ENCODE measurements at places on chromosomes 2 and 18.

DNA sequence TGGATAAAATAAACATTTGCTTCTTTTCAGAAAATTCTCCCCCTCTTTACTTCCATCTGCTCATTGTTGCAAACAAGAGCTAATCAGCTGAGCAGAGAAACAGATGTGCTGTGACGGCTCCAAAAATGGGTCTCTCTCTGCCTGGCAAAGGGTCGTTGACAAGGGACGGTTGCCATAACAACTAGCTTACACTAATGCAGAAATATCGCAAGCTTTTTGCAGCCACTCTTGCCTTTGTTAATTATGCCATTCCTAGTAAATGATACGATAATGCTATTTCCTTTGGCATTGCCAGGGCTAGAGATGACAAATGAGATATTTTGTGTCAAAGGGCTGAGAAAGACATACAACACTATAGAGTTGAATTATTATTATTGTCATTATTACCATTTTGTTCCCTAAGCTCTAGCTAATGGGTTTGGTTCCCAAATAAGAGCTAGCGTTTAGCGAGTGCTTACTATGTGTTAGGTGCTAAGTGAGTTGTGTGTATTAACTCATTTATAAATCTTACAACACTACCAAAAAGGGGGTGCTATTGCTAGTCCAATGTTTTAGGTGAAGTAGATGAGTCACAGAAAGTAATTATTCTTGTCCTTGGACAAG, 46.8 kb downstream of the MYO3B start:
- DNase-seq: no peak

DNA sequence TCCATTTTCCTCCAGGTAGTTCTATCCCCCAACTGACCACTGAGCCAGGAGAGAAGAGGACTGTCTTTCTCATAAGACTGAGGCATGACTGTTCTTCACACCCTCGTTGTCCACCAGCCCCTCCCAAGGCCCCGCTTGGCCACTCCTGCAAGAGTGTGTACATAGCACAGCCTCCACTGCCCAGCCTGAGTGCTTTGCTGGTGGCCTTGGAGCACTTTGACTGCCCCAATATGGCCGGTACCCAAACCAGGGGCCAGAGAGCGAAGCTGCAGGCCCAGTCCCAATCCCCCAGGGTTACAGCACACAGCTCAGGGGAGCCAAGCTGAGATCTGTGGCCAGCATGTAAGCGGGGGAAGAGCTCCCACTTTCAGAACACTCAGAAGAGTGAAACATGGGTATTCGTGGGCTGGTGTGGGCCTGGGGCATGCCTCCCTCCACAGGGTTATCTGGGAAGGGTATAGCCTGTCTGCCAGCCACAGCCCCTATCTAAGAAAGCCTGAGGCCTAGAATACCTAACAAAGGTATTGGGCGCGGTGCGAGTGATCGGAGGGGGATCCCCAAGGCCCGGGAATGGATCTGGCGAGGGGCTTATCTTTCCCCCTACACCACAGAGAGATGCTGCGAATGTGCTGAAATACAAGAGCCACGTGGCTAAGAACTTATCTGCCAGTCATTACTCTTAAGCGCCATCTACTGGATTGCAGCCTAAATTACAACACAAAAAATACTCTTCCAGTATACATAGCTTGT, 163.8 kb downstream of the WDPCP start:
- no peak for DNase-seq

- DNase-seq: no peak
Measured at GRCh38 chr2:95043300-95044093, 18.0 kb downstream of the MAL start.

- no peak for DNase-seq
Measured at GRCh38 chr18:30094556-30094955, 948.0 kb downstream of the DSC3 start.

- DNase-seq: no peak
Measured at GRCh38 chr18:54205959-54206358, 18.5 kb downstream of the MBD2 start.

DNA sequence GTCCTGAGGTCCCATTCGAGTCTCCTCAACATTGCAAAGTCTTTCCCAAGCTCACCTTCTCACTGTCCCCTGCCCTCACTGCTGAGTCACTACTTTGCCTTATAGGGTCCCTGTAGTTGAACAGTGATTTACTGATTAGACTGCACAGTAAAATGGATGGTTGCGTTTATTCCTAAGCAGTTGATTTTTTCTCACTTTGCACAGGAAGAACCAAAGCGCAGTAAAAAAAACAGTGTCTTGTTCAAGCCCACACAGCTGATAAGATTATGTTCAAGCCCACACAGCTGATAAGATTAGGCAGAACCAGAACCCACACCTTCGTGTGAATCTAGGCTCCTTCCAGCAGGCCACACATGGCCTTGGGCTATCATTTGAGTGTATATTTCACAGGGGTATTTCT, 215.3 kb upstream of the COPS8 start:
- no peak for DNase-seq

DNA sequence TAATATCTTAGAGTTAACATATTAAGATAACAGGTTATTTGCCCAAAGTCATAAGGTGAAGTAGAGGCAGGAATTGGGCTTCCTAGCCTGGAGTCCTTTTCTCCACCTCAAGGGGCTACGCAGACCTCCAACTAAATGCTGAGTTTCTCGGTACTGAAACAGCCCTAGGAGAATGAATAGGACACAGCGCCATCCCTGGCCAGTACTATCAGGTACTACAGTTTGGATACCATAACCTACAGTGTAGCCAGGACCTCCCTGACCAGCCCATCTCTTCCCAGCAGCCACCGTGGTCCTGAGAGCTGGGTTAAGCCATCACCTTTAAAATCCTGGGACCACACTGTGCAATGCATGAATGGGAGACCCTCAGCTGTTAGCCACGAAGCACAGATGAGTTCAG, 15.7 kb downstream of the CASP8 start:
- no peak for DNase-seq

DNA sequence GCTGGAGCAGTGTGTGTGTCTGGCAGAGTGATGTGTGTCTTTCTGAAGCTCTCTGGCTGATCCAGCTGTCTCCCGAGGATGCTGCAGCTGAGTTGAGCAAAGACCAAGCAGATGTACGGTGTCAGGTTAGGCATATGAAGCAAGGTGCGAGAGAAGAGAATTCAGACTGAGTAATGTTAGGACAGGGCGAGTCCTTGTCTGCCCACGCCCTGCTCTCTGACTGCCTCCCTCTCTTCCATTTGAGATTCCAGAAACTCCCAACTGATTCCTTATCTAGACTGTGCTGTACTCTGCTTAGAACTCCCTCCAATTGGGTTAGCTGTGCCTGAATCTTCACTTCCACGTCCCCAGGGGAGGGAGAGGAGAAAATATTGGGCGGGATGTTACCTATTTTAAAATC, 25.7 kb upstream of the LPIN1 start:
- no peak for DNase-seq

GRCh38 chr2:173117678-173118077, 42.0 kb downstream of the MAP3K20 start:
- DNase-seq: no peak

- no peak for DNase-seq
Measured at GRCh38 chr2:43642363-43642762, 5.3 kb downstream of the PLEKHH2 start.

DNA sequence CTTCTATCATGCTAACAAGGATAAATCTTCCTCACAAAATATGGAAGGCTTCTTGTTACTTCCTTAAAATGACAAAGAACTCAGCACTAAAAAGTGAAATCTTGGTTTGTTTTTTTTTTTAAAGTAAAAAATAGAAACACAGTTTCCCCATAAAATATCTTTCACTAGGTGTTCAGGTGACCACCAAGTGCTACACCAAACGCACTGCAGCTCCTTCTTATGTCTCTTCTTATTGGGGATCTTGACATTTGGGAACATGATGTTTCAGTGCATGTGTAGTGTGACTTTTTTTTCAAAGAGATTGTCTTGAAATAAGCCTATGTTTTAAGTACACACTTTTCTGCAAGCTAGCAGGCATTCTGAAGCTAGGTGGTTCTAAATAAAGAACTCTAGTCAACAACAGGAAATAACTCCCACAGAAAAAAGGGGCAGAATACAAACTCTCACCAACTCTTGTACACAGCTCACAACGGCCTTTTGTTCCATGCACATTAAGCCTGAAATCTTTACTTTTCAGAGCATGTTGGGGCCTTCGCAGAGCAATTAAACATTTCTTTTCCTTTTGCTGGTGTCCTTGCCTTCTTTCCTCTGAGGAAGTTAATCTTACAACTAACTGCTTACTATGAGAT, 13.2 kb upstream of the SERTAD2 start:
- no peak for DNase-seq

- DNase-seq: no peak
Measured at GRCh38 chr18:27763936-27764335, 413.0 kb downstream of the CDH2 start.

GRCh38 chr2:215862351-215862771, 151.0 kb downstream of the MREG start:
- DNase-seq: no peak

- DNase-seq: no peak
Measured at GRCh38 chr2:197846777-197847176, 42.4 kb downstream of the PLCL1 start.

Measured in cortex of kidney (tissue), 1 donor.